ENCODE measurements at places on chromosomes 7 and 10. TPM values are rescaled to one million over a fixed set of nuclear protein-coding genes. Genes with fewer than 3 reads are reported as not detected.

DNA sequence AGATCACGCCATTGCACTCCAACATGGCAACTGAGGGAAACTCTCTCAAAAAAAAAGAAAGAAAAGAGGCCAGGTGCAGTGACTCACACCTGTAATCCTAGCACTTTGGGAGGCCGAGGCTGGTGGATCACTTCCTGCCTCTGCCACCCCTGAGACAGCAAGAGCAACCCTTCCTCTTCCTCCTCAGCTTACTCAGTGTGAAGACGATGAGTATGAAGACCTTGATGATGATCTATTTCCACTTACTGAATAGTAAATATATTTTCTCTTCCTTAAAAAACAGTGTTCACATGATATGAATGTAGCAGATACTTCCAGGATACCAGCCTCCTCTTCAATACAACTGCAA is 2.1 kb upstream of the ZKSCAN1 start:
- H3K4me3 ChIP-seq = no peak overlapping the region
- H3K27me3 ChIP-seq = no peaks in the 10 kb centered on the region
- H3K27ac ChIP-seq = no peak overlapping the region
- H3K36me3 ChIP-seq = peaks cover 26% of the 10 kb centered on the region

GRCh38 chr10:119608316-119609155 is 11.8 kb upstream of the TIAL1 start:
- H3K4me3 ChIP-seq = no peak overlapping the region
- no peaks in the 10 kb centered on the region for H3K4me1 ChIP-seq
- H3K27me3 ChIP-seq = no peaks in the 10 kb centered on the region
- H3K36me3 ChIP-seq = no peaks in the 10 kb centered on the region
- H3K27ac ChIP-seq = no peak overlapping the region

DNA sequence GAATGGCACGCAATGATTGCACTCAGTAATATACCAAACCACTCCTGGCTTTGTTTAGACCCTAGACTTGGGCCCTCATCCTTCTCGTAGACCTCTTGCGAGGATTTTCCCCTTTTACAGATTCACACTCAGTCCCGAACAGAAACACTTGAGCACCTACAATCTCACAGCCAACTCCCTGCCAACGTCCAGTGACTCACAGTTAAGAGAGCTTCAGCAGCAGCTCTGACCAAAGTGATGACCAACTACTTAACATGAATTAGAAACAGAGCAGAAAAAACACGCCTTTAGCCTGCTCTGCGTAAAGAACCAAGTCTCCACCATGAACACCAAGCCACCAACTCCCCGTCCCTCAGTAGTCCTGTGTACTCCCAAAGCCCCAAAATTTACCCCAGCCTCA is 2.2 kb downstream of the DNAJC30 start:
- H3K36me3 ChIP-seq = peaks cover 26% of the 10 kb centered on the region
- H3K4me3 ChIP-seq = peak overlapping the region; percentile 94
- no peak for DNase-seq
- no peaks in the 10 kb centered on the region for H3K27me3 ChIP-seq
- no peak overlapping the region for H3K27ac ChIP-seq

- peak; percentile 43 for DNase-seq
- no peak overlapping the region for H3K4me3 ChIP-seq
- H3K27ac ChIP-seq = no peak overlapping the region
- H3K36me3 ChIP-seq = no peaks in the 10 kb centered on the region
- H3K27me3 ChIP-seq = peaks cover 89% of the 10 kb centered on the region
- no peaks in the 10 kb centered on the region for H3K4me1 ChIP-seq
Observed at GRCh38 chr10:104824380-104825006, 183.4 kb downstream of the SORCS3 start.

DNA sequence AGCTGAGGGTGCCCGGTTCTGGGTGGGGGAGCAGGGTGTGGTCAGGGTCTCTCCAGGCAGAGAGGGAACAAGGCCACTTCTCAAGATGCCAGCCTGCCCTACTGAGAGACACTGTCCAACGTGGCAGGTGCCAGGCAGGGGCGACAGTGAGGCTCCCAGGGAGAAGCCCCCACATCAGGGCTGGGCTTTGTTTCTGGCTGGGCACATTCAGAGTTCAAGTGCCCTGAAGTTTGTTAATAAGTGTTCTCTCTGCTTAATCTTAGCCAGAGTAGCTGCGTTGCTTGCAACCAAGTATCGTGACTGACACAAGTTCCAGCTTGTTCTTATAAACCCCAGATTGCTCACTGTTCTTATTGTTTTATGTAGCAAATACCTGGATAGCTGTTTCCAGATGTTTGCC is 21.8 kb downstream of the FOXL3 start:
- H3K27ac ChIP-seq = no peak overlapping the region
- no peaks in the 10 kb centered on the region for H3K36me3 ChIP-seq
- no peak for DNase-seq
- H3K4me1 ChIP-seq = no peaks in the 10 kb centered on the region

GRCh38 chr10:103648636-103649532 is 155.4 kb downstream of the NEURL1 start:
- no peak overlapping the region for H3K4me3 ChIP-seq
- no peak overlapping the region for H3K27ac ChIP-seq
- no peak for DNase-seq
- H3K4me1 ChIP-seq = no peaks in the 10 kb centered on the region

- H3K4me3 ChIP-seq = no peak overlapping the region
- no peak for DNase-seq
- H3K36me3 ChIP-seq = no peaks in the 10 kb centered on the region
- H3K27me3 ChIP-seq = peaks cover 48% of the 10 kb centered on the region
Observed at GRCh38 chr10:101094121-101094879, 32.5 kb downstream of the KAZALD1 start.

GRCh38 chr10:91910467-91910866 is 1.2 kb upstream of the FGFBP3 start:
- no peak overlapping the region for H3K27ac ChIP-seq
- no peak for DNase-seq
- H3K27me3 ChIP-seq = peaks cover 11% of the 10 kb centered on the region

DNA sequence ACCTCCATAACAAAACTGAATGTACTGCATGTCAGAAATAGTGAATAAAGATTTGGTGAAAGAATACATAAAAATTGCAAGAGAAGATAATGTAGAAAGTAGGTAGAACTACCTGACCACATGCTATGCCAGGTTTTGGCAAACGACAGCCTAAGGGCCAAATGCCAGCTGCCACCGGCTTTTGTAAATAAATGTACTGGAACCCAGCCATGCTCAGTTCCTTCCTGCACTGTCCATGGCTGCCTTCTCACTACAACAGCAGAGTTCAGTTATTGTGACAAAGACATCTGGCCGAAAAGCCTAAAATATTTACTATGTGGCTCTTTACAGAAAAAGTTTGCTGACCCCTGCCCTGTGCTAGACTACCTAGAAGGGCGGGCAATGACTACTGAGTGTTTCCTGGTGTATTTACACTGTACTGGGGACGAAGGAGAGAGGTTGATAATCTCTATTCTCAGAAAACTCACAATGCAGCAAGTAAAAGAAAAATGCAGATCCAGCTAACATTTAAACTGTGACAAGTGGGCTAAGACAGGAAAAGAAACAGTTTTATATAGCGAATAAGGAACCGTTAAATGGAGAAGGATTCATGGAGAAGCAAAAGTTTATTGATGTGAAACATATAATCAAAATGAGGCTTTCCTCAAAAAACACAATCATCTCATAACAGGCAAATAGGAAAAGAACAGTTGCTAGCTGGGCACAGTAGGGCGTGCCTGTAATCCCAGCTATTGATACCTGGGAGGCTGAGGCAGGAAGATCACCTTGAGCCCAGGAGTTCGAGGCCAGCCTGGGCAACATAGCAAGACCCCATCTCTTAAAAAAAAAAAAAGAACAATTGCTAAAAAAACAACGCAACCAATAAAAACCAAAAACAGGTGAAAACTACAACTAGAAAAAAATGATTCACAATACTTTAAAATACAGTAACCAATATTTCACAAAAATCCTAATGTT is 13.7 kb downstream of the KIN start:
- H3K27ac ChIP-seq = no peak overlapping the region
- H3K27me3 ChIP-seq = no peaks in the 10 kb centered on the region
- no peaks in the 10 kb centered on the region for H3K4me1 ChIP-seq
- peaks cover 45% of the 10 kb centered on the region for H3K36me3 ChIP-seq
- H3K4me3 ChIP-seq = no peak overlapping the region
- DNase-seq = peak; percentile 21

The RASSF4 gene
- total RNA-seq = 2.2 TPM

- DNase-seq = no peak
- H3K4me1 ChIP-seq = no peaks in the 10 kb centered on the region
- H3K4me3 ChIP-seq = no peak overlapping the region
- no peak overlapping the region for H3K27ac ChIP-seq
Observed at GRCh38 chr7:42082144-42082543, 154.9 kb downstream of the GLI3 start.

The GIMAP4 gene
- not detected for total RNA-seq

DNA sequence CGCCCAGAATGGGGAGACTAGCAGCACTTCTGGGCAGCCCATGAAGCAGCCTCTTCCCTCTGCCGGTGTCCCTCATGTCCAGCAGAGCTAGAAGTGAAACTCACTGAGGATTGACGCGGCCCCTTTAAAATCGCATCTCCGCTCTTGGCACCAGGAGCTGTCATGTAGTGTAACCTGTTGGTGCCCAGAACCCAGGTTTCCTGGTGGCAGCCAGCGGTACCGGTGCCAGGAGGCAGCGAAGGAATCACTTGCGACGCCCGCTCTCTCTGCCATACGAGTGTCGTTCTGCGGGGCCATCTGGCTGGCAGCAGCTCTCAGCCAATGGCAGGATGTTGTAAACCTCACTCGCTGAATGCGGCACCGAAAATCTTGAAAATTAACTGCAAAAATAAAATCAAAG is 82.7 kb downstream of the CUX1 start:
- no peak overlapping the region for H3K4me3 ChIP-seq
- no peaks in the 10 kb centered on the region for H3K36me3 ChIP-seq
- H3K27me3 ChIP-seq = no peaks in the 10 kb centered on the region
- no peak for DNase-seq
- no peaks in the 10 kb centered on the region for H3K4me1 ChIP-seq

- no peaks in the 10 kb centered on the region for H3K27me3 ChIP-seq
- H3K4me1 ChIP-seq = no peaks in the 10 kb centered on the region
- no peak overlapping the region for H3K27ac ChIP-seq
- no peak for DNase-seq
Observed at GRCh38 chr7:26624839-26625238, 239.6 kb downstream of the SKAP2 start.

Data from Calu3 (cell line).